Stimulated activated CD8-positive, alpha-beta memory T cell treated with anti-CD3 and anti-CD28 coated beads, Interleukin-15, amount 100 ng/mL, for 48 hours (primary cell): ENCODE measurements at places on chromosomes 13 and 19.

GRCh38 chr19:46442808-46443450, 14.2 kb upstream of the PNMA8C start:
- DNase-seq = no peak

- DNase-seq = no peak
Measured at GRCh38 chr19:1016647-1017114, 4.2 kb downstream of the TMEM259 start.

GRCh38 chr19:39778763-39779162, at the start of gene LEUTX:
TSS of gene LEUTX (plus strand) at chr19:39778854. CDS start at chr19:39778921, 67 bp downstream.
- DNase-seq = peak; percentile 3

DNA sequence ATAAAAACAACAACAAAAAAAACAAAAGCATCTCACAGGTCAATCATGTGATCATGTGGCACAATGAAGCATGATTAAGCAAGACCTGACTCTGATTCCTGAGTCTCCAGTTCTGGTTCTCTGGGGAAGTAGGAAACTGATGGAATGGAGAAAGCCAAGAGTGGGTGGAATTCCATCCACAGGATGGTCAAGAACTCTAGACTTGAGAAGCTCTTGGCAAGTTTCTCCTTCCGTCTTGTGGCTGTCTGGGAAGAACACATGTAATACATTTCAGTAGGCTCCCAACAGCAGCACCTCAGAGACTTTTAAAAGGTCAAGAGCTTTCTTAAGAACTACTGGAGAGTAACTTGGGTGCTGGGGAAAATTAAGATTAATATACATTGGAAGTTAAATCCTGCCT, 78.6 kb upstream of the TSHZ3 start:
- no peak for DNase-seq

GRCh38 chr13:104571161-104571892, 1505.1 kb upstream of the SLC10A2 start:
- DNase-seq = no peak

DNA sequence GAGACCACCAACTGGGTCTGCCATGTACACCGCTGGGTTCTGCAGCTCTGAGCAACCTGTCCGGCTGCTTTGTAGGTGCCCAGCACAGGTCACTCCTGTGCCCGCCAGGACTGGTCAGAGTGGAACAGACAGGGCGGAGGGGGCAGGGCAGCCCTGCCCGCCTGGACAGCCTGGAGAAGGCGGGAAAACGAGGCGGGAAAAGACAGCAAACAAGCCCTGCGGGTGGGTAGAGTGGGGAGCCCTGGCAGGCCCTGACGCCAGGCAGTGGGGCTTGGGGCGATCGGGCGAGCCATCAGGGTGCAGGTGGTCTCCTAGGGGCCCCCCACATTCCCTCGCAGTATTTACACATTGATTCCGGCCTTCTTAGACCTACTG, 533 bp upstream of the UHRF1 start:
- no peak for DNase-seq
